ELR (cell line): ENCODE measurements at places on chromosomes 5 and 9.

- DNase-seq: no peak
These were observed 150.8 kb downstream of the MTRR start for GRCh38 chr5:8019719-8020218.

GRCh38 chr9:123378025-123378424 lies 22.0 kb downstream of the CRB2 start:
- DNase-seq: no peak

DNA sequence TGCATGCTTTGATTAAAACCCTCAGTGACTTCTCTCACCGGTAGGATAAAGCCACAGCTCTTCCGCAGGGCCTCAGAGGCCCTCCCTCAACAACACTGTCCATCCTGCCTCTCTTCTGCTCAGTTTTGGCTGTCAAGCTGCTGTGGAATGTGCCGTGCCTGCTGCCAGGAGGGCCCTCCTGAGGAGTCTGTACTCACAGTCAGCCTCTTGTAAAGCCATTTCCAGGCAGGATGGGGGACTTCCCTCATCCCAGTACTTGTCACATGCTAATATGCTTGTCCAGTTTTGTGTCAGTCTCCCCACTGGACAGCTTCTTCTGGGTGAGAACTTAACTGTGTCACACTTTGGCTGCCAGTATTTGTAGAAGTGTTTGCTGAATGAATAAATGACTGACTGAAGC lies 13.9 kb upstream of the DDX41 start:
- no peak for DNase-seq

- DNase-seq: no peak
These were observed 312.8 kb downstream of the TLE4 start for GRCh38 chr9:79884546-79884945.

GRCh38 chr5:19534751-19535150 lies 453.2 kb downstream of the CDH18 start:
- no peak for DNase-seq

DNA sequence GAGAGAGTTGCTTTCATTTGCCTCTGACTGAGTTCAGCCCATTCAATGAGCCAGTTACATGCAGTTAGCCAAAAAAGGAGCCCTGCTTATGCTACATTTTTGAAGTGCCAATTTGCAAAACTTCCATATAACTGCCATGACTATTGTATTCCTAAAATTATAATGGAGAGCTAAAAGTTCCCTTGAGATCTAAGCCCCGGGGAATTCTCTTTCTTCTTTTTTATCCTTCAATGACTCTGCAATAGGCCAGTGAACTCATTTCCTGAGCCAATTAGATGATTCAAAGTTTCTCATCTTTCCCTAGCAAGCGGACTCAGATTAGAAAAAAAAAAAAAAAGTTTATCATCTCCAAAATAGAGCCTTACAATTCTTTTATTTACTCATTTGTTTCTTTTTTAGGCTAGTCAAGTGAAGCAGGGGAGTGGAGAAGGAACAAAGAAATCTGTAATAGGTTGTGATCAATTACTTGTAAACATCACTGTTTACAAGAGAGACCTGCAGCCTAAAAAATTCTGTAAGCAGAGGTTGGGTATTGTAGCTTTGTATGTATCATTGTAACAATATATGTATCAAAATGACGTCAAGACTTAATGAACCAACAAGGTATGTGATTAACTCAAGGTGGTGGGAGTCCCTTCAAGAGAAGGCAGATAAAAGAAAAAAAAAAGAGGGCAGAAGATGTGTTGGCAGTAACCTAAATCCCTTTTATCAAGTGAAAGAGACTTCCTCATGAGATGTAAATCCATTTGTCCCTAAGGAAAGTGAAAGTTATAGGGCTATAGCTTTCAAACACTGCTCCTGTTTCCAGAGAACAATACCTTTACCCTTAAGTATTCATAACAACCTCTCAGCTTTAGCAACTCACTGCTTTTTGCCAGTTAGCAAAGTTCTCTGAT lies 48.7 kb upstream of the HOMER1 start:
- DNase-seq: peak; percentile 86

GRCh38 chr9:35757226-35757891 lies 3.3 kb upstream of the MSMP start:
- DNase-seq: peak; percentile 64

GRCh38 chr9:94553029-94553938 lies 1.6 kb upstream of the PCAT7 start:
- DNase-seq: no peak

DNA sequence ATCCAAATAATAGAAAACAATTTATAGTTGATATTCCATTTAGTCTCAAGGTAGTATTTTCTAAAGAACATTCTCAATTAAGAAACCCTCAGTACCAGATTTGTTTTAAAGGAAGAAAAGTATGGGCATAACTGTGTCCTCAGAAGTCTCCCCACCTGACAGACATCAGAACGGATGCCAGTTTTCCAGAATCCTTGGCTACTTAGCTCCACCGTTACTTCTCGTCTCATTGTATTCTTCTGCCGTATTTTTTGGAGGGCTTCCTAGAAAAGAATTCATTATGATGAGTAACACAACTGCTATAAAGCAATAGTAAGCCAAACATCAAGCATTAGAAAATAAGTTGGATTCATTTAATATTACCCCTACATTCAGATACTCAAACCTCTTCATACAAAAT lies 67.8 kb downstream of the DROSHA start:
- no peak for DNase-seq
